CD4-positive, alpha-beta T cell treated with Interleukin-1 beta for 1 hour (primary cell): ENCODE measurements at places on chromosomes 13 and 19.

DNA sequence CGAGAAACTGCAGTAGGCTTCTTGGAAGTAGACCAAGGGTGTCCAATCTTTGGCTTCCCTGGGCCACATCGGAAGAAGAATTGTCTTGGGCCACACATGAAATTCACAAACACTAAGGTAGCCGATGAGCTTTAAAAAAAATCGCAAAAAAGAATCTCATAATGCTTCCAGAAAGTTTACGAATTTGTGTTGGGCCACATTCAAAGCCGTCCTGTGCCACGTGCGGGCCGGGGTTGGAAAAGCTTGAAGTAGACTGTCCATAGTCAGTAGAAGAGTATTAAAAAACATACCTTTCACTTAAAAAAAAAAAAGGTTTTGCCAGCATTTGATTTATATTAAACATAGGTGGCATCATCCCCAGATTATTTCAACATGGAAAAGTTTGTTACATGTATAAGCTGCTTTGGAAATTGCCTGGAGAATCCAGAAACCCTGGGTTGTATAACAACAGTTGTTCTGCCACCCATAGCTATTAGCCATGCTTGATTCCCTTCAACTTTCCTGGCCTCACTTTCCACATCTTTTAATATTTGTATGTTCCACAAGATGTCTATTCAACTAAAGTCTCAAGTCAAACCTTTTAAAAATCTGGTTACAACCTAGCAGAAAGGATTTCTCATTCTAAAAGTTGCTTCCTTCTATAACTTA is 1.0 kb downstream of the IFT88 start:
- DNase-seq = no peak

- DNase-seq = no peak
These were observed 588 bp downstream of the DNASE2 start for GRCh38 chr19:12880551-12881171.

DNA sequence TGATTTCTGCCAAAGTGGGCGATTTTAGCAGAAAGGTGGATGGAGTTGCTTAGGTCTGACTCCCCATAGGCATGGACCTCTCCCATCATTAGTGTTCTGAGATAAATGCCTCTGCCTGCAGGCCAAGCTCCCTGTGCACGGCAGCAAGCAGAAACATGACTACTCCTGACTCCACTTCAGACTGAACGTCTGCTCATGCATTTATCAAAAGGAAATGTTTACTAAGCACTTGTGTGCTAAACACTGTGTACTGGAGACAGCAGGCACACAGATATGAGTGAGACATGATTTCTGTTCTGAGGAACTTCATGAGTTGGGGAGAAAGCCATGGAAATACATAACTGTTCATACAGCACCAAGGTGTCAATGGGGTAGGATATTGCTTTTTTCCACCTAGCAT is 149.6 kb downstream of the MIPEP start:
- DNase-seq = no peak

GRCh38 chr19:11237321-11237720 is 2.1 kb upstream of the ANGPTL8 start:
- DNase-seq = no peak

GRCh38 chr19:38003438-38004185 is 96.6 kb downstream of the SIPA1L3 start:
- DNase-seq = no peak

DNA sequence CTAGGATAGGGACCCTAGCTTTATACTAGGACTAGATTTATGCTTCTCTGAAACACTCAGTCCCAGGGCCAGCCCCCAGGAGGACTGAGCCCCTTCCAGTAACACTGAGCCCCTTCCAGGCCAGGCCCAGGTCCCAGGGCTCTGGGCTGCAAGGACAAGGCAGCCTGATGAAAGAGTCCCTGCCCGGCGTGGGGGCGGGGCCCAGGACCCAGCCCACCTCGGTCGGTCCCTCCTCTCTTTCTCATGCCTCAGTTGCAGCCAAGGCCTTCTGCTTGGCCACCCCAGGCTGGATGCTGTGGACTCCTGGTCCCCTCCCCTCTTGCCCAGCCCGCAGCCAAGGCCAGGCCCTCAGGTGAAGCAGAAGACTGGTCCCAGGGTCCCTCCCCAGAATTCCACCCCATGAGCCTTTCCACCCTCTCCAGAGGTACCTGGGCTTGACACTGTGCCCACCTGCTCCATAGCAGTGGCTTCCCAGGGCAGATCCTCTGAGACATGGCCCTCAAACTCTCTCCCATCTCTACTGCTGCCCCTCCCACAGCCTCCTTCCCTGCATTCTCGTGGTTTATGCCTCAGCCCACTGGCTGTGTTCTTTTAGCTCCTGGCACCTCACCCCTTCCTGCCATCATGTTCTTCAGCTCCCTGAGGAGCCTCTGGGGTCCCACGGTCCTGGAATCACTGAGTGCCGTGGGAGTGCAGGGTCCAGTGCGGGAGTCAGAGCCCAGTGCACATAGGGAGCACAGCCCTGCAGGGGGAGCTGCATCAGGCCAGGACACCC is 53.6 kb upstream of the C1QTNF9B start:
- DNase-seq = no peak

DNA sequence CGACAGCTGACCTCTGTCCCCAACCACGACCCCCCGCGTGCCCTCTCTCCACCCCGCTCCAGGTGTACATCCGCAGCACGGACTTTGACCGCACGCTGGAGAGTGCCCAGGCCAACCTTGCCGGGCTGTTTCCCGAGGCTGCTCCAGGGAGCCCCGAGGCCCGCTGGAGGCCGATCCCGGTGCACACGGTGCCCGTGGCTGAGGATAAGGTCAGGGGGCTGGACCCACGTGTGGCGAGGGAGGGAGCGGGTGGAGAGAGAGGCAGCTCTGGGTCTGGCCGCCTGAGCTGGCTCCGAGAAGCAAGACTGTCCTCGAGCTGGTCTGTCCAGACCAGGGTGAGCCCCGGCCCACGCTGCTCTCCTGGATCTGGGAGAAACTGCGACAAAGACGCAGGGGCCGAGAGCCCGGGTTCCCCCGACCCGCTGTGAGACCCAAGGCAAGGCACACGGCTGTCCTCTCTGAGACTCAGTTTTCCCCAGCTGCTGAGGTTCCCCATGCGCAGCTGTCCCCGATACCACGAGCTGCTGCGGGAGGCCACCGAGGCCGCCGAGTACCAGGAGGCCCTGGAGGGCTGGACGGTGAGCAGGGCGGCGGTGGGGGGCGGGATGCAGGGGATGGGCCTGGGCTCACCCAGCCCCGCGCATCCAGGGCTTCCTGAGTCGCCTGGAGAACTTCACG is 1.5 kb downstream of the ACP4 start:
- DNase-seq = no peak

DNA sequence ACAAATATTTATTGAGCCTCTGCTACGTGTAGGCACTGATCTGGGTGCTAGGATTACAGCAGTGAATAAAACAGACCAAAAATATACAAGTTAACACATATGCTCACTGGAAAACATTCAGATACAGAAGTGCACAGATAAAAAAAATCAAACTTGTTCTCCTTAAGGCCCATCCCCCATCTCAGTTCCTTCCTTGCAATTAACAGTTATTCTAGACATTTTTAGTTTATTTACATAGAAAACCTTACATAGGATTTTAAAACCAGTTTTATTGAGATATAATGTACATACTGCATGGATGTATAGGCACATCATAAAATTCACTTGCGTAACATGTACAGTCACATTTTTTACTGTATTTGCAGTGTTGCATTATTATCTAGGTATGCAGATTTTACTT is 36.5 kb upstream of the HMGB1 start:
- DNase-seq = no peak

DNA sequence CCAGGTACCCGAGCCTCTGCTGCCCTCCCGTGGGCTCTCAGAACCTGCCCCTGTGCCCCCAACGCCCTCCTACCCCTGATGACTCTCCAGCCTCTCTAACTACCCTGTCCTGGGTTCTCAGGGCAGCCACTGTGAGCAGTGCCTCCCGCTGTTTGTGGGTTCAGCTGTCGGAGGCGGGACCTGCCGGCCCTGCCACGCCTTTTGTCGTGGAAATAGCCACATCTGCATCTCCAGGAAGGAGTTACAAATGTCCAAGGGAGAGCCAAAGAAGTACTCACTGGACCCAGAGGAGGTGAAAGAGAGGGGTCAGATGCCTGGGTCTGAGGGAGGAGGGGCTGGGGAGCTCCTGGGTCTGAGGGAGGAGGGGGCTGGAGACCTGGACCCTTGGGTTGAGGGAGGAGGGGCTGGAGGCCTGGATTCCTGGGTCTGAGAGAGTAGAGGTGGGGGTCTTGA is 20.0 kb downstream of the CNFN start:
- DNase-seq = no peak

DNA sequence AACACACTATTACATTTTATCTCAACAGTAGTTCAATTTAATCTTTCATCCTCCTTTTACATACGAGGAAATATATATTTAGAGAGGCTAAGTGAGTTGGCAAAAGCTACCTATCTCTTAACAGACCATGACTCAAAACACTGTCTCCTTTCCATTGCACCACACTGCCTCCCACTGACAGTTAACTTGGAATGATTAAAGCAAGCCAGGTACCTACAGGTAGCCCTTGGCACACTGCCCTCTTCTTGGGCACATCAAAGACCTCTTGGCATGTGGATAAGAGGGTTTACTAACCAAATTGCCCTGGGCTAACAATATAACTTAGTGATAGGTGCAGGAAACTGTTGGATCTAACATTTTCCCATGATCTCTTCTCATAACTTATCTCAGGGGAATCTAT is 1.8 kb downstream of the ABHD13 start:
- DNase-seq = peak; percentile 34

GRCh38 chr19:29172302-29172701 is 40.6 kb downstream of the UQCRFS1 start:
- no peak for DNase-seq

GRCh38 chr13:95083066-95083465 is 218.2 kb downstream of the ABCC4 start:
- no peak for DNase-seq

DNA sequence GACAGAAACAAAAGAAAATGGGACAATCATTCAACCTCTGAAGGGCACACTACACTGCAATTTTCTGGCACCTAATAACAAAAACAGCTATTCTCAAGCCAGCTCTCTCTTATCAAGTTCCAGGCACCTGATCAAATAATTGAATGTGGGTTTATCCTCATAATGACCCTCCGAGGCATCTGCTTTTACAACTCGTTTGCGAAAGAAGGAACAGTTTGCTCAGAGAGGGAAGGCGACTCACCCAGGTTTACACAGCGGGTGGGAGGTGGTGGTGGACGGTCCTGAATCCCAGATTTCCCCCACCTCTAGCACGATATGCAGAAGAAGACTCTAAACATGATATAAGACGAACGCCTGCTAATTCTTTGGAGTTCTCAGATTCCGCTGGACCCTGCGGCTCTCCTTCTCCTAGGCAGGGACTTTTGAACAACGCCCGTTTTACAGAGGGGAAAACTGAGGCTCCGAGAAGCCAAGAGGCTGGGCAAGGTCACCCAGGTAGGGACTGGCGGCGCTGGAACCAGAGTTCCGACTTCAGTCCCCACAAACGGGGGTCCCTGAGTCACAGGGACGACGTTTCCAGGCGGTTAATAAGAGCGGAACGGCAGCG is 641 bp downstream of the SGTA start:
- no peak for DNase-seq

GRCh38 chr13:94880463-94880862 is 168.1 kb upstream of the SOX21 start:
- DNase-seq = no peak

- DNase-seq = no peak
These were observed 537.4 kb downstream of the MYO16 start for GRCh38 chr13:109166804-109167203.

- no peak for DNase-seq
These were observed 2.8 kb upstream of the ERFL start for GRCh38 chr19:41930926-41931592.

- DNase-seq = no peak
These were observed 13.3 kb upstream of the AKAP8L start for GRCh38 chr19:15432018-15432494.

DNA sequence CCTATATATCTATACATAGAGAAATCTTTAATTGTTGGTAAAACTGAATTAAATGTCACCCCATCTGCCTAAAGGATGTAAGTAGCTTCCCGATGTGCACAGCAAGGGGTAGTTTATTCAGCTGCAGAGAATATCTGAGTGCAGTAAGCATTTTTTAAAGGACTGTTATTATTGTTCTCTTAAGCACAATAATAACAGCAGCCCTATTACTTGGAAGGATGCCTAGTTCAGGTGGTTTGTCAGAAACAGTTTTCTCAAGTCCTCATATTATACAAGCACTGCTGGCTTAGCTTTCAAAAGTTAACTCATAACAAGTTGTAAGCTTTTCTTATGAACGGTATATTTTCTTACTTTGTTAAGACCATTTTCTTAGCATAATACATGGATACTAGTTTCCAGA is 142.6 kb downstream of the CRYL1 start:
- DNase-seq = no peak

DNA sequence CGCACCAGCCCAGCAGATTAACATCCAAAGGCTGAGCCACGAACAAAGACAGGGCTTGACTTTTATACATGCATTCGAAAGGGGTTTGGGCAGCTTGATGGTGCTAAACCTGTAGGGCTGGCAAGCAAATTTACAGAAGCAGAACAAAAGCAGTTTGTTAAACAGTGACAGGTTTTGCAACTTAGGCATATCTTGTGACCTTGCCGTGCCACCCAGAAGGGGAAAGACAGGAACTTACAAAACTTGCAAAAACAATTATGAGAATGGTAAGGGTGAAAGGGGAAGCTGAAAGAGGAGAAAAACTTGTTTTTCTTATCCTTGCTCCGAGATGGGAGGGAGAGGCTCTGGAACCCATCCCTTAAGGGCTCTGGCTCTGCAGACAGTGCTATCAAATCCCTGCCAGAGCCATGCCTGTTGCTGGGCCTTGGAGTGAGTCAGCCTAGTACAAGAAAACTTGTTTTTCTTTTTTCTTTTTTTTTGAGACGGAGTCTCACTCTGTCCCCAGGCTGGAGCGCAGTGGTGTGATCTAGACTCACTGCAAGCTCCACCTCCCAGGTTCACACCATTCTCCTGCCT is 1325.2 kb upstream of the PRR20A start:
- DNase-seq = no peak

DNA sequence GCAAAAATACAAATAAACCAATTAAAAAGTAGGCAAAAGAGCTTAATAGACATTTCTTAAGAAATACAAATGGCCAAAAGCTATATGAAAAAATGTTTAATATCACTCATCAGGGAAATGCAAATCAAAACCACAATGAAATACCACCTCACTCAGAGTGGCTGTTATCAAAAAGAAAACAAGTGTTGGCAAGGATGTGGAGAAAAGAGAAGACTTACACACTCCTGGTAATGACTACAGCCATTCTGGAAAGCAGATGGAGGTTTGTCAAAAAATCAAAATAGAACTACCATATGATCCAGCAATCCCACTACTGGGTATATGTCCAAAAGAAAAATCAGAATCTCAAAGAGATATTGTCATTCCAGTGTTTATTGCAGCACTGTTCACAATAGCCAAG is 223.5 kb upstream of the SLC10A2 start:
- DNase-seq = no peak

- DNase-seq = peak; percentile 80
These were observed 8.0 kb downstream of the MYO1F start for GRCh38 chr19:8569066-8569771.

DNA sequence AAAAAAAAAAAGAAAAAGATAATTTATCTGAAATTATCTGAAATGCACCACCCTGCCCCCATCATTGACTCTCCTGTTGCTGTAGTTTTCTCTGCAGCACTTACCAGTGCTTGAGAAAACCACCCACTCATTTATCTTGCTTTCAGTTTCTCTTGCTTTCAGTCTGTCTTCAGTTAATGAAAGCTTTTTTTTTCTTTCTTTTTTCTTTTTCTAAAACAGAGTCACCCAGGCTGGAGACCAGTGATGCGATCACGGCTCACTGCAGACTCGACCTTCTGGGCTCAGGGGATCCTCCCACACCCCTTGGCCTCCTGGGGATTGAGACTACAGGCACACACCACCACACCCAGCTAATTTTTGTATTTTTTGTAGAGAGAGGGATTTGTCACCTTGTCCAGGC is 4.3 kb upstream of the ACP5 start:
- DNase-seq = peak; percentile 48
